ENCODE measurements at places on chromosomes 1 and 21. TPM values are rescaled to one million over a fixed set of nuclear protein-coding genes. Genes with fewer than 3 reads are reported as not detected.
A peak's percentile ranks its signal among the peaks of the same experiment; 100 is the strongest.

- peak; percentile 72 for DNase-seq
These were observed 50.7 kb downstream of the WNT9A start for GRCh38 chr1:227896710-227897655.

The GBP4 gene
- 6.4 TPM for total RNA-seq

The OXCT2 gene
- total RNA-seq: 0.45 TPM

The GBP1 gene
- total RNA-seq: 14.3 TPM

All from suprapubic skin (tissue), 4 donors.